Activated CD4-positive, alpha-beta T cell treated with anti-CD3 and anti-CD28 coated beads, Interleukin-2, amount 10 ng/mL, durations not matched to agents 7 days and 5 days (primary cell): ENCODE measurements at places on chromosomes 12 and 14. TPM values are rescaled to one million over a fixed set of nuclear protein-coding genes. Genes with fewer than 3 reads are reported as not detected.
A peak's percentile ranks its signal among the peaks of the same experiment; 100 is the strongest.

GRCh38 chr14:32611752-32612151 is 282.7 kb downstream of the AKAP6 start:
- H3K27ac ChIP-seq, result no peak overlapping the region
- no peak for DNase-seq
- H3K36me3 ChIP-seq, result no peaks in the 10 kb centered on the region
- no peaks in the 10 kb centered on the region for H3K4me1 ChIP-seq
- H3K27me3 ChIP-seq, result no peaks in the 10 kb centered on the region

DNA sequence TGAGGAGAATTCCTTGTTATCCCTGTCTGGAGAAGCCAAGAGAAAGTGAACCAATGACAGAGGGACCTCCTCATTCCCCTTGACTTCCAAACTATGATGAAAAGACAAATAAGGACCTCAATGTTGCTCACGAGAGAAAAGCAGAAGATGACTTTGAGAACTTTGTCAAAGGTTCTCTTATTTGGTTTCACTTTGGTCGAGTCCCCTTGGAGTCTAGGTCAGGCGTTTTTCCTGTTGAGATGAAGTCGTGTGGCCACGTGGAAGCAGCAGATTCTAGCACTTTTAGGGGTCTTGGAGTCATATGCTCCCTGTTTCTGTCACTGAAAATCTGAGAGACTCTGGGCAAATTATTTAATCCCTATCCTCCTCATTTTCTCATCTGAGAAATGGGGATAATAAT is 33.8 kb upstream of the COL2A1 start:
- peaks cover 5% of the 10 kb centered on the region for H3K4me1 ChIP-seq
- no peaks in the 10 kb centered on the region for H3K27me3 ChIP-seq
- no peak overlapping the region for H3K27ac ChIP-seq
- no peak for DNase-seq
- H3K4me3 ChIP-seq, result no peak overlapping the region
- H3K36me3 ChIP-seq, result no peaks in the 10 kb centered on the region

DNA sequence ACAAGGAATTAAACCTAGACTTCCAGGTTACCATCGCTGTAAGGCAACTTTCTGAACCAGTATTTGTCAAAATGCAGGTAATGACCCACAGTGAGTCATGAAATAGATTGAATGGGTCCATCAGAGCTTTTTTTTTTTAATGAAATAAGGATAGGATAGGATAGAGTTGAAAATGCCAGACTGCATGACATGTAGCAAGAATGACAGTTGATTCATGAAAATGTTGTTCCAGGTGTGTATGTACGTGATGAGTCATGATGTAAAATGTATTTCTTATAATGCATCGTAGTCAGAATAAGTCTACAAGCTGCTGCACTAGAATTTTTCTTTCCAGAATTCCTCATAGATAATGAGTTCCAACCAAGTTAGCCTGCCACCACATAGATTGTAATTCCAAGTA is 184.4 kb upstream of the BCL2L14 start:
- no peaks in the 10 kb centered on the region for H3K27me3 ChIP-seq
- H3K36me3 ChIP-seq, result peaks cover 77% of the 10 kb centered on the region
- H3K4me3 ChIP-seq, result no peak overlapping the region
- no peak overlapping the region for H3K27ac ChIP-seq
- no peak for DNase-seq

GRCh38 chr14:23877538-23878180 is 75.9 kb upstream of the DHRS4 start:
- no peaks in the 10 kb centered on the region for H3K36me3 ChIP-seq
- no peak for DNase-seq
- H3K27ac ChIP-seq, result no peak overlapping the region
- H3K4me1 ChIP-seq, result no peaks in the 10 kb centered on the region

- no peak for DNase-seq
- no peaks in the 10 kb centered on the region for H3K27me3 ChIP-seq
- H3K4me1 ChIP-seq, result peaks cover 2% of the 10 kb centered on the region
- H3K27ac ChIP-seq, result no peak overlapping the region
- H3K4me3 ChIP-seq, result no peak overlapping the region
Observed at GRCh38 chr14:99587460-99588278, 16.3 kb downstream of the CCDC85C start.

GRCh38 chr14:31071151-31071550 is 45.0 kb upstream of the STRN3 start:
- no peaks in the 10 kb centered on the region for H3K4me1 ChIP-seq
- no peak for DNase-seq
- no peaks in the 10 kb centered on the region for H3K27me3 ChIP-seq
- H3K4me3 ChIP-seq, result no peak overlapping the region
- peaks cover 7% of the 10 kb centered on the region for H3K36me3 ChIP-seq

GRCh38 chr12:123748661-123749060 is 13.4 kb upstream of the DNAH10 start:
- H3K4me1 ChIP-seq, result peaks cover 19% of the 10 kb centered on the region
- H3K36me3 ChIP-seq, result peaks cover 48% of the 10 kb centered on the region

GRCh38 chr12:62866451-62867082 is 68.4 kb downstream of the PPM1H start:
- H3K36me3 ChIP-seq, result no peaks in the 10 kb centered on the region
- peaks cover 4% of the 10 kb centered on the region for H3K27me3 ChIP-seq
- DNase-seq, result no peak
- H3K4me3 ChIP-seq, result no peak overlapping the region

DNA sequence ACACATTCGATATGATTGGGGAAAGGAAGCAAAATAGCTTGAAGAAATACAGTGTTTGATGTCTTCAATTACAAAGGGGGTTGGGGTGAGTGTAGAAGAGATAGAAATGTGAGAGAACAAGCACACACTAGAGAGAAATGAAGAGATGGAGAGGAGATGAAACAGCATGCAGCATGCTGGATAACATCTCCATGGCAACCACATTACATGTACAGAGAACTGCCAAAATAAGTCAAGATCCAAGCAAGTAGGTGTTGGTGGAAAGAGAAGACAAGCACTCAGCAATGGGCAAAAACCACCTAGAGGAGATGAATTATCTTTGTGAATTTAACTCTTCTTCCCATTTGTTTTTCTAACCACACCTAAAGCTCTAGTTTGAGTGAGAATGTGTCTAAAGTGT is 289.8 kb downstream of the GRIN2B start:
- DNase-seq, result no peak
- no peaks in the 10 kb centered on the region for H3K36me3 ChIP-seq
- H3K27ac ChIP-seq, result no peak overlapping the region

GRCh38 chr14:82422230-82422629 is 888.6 kb upstream of the SEL1L start:
- no peak for DNase-seq
- no peaks in the 10 kb centered on the region for H3K4me1 ChIP-seq
- no peak overlapping the region for H3K4me3 ChIP-seq
- H3K27ac ChIP-seq, result no peak overlapping the region
- no peaks in the 10 kb centered on the region for H3K36me3 ChIP-seq

DNA sequence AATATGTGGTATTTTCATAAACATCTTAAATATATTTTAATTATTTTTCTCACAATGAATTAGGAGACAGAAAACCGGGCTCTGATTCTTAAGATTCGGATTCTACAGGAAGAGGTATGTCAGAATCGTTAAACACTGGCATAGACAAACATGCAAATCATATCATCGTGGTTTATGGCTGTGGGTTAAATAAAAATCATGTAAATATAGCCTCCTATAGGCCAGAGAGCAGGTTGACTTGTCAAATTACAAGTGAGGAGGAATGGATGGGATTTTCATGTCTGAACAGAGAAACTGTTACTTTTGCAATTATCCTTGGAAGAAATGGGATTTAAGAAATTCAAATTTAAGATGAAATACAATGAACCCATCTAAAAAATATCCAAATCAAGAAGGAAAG is 74.9 kb upstream of the BCAT1 start:
- no peak for DNase-seq
- no peak overlapping the region for H3K27ac ChIP-seq
- no peak overlapping the region for H3K4me3 ChIP-seq
- no peaks in the 10 kb centered on the region for H3K4me1 ChIP-seq
- H3K36me3 ChIP-seq, result no peaks in the 10 kb centered on the region

DNA sequence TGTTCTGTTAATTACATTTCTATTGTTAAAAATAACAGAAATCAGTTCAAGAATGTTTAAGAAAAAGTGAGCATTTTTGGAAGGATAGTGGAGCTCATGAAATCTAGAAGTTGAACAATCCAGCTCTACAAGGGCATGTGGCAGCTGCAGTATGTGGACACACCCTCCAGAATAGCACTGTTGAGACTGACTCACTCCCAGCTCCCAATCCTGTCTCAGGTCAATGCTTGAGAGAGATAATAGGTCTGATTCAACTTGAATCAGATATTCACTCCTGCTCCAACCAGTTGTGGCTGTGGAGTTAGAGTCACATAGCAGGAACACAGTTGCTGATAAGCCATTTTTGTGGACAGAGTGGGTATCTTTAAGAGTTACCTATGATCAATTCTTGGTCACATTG is 113.0 kb upstream of the NTF3 start:
- no peaks in the 10 kb centered on the region for H3K4me1 ChIP-seq
- H3K27ac ChIP-seq, result no peak overlapping the region
- peaks cover 10% of the 10 kb centered on the region for H3K27me3 ChIP-seq
- no peaks in the 10 kb centered on the region for H3K36me3 ChIP-seq

DNA sequence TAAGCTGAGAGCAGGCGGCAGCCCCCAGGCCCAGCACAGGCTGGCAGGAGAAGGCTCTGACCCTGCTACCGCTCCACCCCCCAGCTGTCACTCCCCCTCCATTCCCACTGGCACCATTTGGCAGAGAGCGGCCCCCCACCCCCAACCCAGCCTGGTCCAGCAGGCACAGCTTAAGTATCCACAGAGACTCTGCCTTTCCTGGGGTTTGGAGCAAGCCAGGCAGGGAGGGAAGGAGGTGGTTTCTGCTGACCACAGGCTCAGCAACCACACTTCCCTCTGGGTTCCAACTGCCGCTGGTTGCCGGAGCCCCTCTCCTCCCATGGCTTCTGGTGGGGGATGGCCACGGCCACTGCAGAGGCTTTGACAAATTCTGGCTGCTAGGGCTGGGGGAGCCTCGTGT is 30.5 kb upstream of the CCND2 start:
- peaks cover 5% of the 10 kb centered on the region for H3K36me3 ChIP-seq
- H3K4me3 ChIP-seq, result no peak overlapping the region
- peaks cover 11% of the 10 kb centered on the region for H3K27me3 ChIP-seq
- H3K4me1 ChIP-seq, result peaks cover 11% of the 10 kb centered on the region
- no peak for DNase-seq

- no peaks in the 10 kb centered on the region for H3K27me3 ChIP-seq
- DNase-seq, result peak; percentile 65
- H3K4me3 ChIP-seq, result no peak overlapping the region
- no peak overlapping the region for H3K27ac ChIP-seq
- no peaks in the 10 kb centered on the region for H3K4me1 ChIP-seq
- H3K36me3 ChIP-seq, result no peaks in the 10 kb centered on the region
Observed at GRCh38 chr12:69639400-69640016, 28.8 kb upstream of the LRRC10 start.

GRCh38 chr12:120598674-120599463 is 17.7 kb upstream of the POP5 start:
- no peak overlapping the region for H3K4me3 ChIP-seq
- H3K36me3 ChIP-seq, result no peaks in the 10 kb centered on the region
- peaks cover 6% of the 10 kb centered on the region for H3K27me3 ChIP-seq
- no peak for DNase-seq

DNA sequence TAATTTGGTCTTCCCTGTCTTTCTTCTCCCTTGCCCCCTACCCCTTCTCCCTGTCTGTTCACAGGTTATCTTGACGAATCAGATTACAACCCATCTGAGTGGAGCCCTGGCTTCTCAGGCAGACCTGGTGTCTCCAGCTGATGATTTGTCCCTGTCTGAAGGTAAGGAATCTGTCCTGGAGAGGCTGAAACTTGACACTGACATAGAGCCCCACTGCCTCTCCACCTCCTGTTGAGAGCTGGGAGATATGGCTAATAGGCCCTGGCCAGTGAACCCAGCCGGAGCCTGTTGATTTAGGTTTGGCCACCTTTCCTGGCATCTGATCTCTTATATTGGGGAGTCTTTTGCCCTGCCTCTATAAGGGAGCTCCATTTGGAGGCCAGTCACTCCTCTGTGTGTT is 472.2 kb downstream of the RAD51B start:
- H3K4me3 ChIP-seq, result no peak overlapping the region
- H3K4me1 ChIP-seq, result peaks cover 26% of the 10 kb centered on the region
- no peak overlapping the region for H3K27ac ChIP-seq
- H3K36me3 ChIP-seq, result no peaks in the 10 kb centered on the region
- H3K27me3 ChIP-seq, result no peaks in the 10 kb centered on the region
- DNase-seq, result no peak

GRCh38 chr12:128510511-128510910 is 243.5 kb downstream of the TMEM132C start:
- no peaks in the 10 kb centered on the region for H3K27me3 ChIP-seq
- H3K4me3 ChIP-seq, result no peak overlapping the region
- no peaks in the 10 kb centered on the region for H3K36me3 ChIP-seq

- no peak overlapping the region for H3K27ac ChIP-seq
- H3K4me1 ChIP-seq, result no peaks in the 10 kb centered on the region
- H3K4me3 ChIP-seq, result no peak overlapping the region
- no peaks in the 10 kb centered on the region for H3K27me3 ChIP-seq
Observed at GRCh38 chr12:82225871-82226270, 132.3 kb downstream of the CCDC59 start.

- H3K27me3 ChIP-seq, result peaks cover 5% of the 10 kb centered on the region
- no peaks in the 10 kb centered on the region for H3K36me3 ChIP-seq
- H3K4me3 ChIP-seq, result peak overlapping the region; percentile 55
- H3K27ac ChIP-seq, result peak overlapping the region; percentile 95
- H3K4me1 ChIP-seq, result peaks cover 19% of the 10 kb centered on the region
Observed at GRCh38 chr14:63737582-63738006, 9.7 kb upstream of the SGPP1 start.

The GPHN gene
- total RNA-seq, result 21.2 TPM

The GPR135 gene
- total RNA-seq, result 1.5 TPM

The KRT3 gene
- not detected for total RNA-seq

The NFE2 gene
- not detected for total RNA-seq

The PTHLH gene
- not detected for total RNA-seq

The INF2 gene
- total RNA-seq, result 163 TPM

The NUAK1 gene
- total RNA-seq, result not detected
